ENCODE measurements at places on chromosomes 7 and 10.
A peak's percentile ranks its signal among the peaks of the same experiment; 100 is the strongest.

- no peak for DNase-seq
These were observed 2.0 kb upstream of the RBAK start for GRCh38 chr7:5043661-5044060.

DNA sequence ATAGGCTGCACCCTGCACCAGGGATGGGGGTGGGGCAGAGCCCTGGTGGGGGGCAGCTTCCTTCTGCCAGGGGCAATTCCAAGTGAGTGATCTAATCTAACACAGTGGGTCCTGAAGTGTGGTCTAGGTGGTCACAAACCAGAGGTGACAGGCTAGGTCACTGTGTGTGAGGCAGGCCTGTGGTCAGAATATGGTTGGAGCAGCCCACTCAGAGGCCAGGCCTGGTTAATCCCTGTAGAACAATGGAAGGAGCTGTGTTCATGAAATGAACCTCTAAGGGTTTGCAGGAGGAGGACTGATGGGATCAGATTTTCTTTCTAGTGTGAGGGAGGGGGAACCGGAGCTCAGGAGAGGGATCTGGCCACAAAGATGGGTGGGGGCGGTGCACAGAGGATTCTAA lies 10.0 kb upstream of the TSPAN14 start:
- no peak for DNase-seq

DNA sequence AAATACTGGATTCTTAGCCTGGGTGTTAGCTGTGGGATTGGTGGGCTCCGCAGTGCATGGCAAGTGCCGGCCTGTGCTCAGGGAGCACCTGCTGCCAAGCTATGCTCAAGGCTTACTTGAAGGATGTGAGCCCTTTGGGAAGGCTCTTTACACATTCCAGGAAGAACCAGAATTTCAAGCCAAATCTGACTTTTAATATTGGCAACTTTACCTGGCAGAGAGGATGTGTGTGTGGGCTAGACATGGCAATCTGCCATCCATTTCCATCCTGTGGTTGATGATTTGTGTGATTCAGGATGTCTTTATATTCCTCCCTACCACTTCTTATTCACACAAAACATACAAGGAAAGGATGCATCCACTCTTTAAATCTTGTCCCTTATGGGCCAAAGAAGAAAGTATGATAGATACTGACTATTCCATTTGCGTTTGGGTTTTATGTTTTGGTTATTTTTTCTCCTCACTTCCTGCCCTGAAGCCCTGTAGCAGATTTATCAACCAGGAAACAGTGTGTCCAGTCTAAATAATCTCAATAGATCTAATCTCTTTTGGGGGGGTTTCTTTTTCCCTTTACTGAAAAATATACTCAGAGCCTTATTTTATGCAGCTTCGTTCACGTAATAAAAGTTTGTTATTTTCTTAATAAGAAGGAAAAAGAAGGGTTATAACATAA lies 247.1 kb downstream of the COBL start:
- no peak for DNase-seq

GRCh38 chr7:159014297-159015062 lies 130.2 kb downstream of the VIPR2 start:
- DNase-seq = no peak

DNA sequence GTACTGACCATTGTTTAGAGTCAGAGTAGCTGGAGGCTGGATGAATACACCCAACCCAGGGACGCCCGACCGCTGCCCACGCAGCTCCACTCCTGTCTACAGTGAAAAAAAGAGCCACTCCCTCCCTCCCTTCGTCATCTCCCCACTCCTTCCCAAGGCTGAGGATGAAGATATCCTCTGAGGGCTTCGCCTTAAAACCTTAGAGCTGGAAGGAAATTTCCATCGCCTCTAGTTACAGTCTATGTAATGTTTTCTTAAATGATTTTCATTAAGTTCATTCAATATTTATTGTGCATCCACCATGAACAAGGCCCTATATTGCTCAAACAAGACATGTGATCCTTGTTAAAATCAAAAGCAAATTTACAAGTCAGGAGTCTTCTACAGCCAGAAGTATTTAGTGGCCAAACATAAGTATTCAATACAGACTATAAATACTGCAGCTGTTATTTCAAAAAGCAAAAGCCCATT lies 11.3 kb upstream of the SLIT1 start:
- DNase-seq = no peak

- DNase-seq = no peak
These were observed 73.7 kb upstream of the BAIAP2L1 start for GRCh38 chr7:98474558-98474957.

DNA sequence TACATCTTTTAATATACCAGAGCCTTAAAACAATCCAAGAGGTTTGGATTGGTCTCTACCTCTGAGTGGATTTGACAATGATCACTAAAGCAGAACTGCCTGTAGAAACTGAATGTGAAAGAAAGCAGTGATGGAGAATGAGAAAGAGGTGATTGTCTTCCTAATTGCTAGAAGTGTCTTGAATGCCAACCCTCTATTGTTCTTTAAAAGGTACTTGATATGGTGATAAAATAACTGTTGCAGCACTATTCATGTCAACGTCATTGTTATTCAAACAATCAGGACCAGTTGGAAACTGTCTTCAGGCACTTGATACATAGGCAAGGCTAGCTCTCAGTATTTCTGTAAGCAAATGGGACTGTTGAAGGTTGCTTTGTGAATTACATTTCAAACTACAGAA lies 47.9 kb upstream of the ITPRID1 start:
- DNase-seq = no peak

- no peak for DNase-seq
These were observed 81.0 kb downstream of the HGF start for GRCh38 chr7:81688622-81689411.

GRCh38 chr7:141522657-141523342 lies 28.4 kb upstream of the AGK start:
- no peak for DNase-seq

DNA sequence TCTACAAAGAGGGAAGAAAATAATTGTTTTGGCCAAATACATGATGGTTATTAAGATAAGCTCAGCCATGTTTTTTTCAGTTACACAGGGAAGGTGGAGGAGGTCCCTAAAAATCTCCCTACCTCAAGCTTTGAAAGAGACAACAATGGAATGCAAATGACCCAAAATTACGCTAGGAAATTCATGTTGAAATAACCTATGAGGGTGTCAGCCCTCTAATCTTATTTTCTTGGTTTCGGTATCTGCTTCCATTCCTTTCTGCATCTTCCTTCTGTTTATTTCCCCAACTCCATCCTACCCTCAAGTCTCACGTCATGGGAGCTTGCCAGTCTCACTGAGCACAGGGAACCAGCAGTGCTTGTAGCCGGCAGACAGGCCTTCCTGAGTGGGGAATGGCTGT lies 40.6 kb upstream of the SMNDC1 start:
- no peak for DNase-seq

DNA sequence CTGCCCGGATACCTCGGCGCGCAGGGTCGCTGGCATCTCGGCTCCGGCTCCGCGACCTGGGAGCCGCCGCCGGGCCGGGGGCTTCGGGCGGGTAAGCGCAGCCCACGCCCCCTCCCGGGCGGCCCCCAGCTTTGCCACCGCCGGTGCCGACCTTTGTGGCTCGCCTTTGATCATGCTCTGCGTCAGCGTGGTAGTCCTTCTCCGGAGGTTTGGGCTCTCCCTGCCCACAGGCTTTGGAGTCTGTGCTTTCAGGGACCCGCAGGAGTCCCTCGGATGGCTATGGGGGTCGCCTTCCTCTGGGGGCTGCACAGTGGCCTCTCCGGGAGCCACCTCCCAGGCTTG lies 7.3 kb downstream of the ATP6V1F start:
- DNase-seq = peak; percentile 24

DNA sequence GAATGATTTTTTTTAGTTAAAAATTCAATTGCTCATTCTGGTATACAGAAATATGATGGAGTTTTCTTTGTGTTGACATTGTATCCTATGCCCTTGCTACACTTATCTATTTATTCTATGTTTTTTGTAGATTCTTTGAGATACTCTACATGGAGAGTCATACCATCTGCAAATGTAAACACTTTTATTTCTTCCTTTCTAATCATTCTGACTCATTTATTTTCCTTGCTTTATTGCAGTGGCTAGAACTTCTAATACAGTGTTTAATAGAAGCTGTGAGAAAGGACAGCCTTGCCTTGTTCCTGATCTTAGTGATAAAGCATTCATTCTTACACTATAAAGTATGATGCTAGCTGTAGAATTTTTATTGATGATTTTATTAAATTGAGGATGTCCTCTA lies 9.9 kb upstream of the IGFBP3 start:
- no peak for DNase-seq

DNA sequence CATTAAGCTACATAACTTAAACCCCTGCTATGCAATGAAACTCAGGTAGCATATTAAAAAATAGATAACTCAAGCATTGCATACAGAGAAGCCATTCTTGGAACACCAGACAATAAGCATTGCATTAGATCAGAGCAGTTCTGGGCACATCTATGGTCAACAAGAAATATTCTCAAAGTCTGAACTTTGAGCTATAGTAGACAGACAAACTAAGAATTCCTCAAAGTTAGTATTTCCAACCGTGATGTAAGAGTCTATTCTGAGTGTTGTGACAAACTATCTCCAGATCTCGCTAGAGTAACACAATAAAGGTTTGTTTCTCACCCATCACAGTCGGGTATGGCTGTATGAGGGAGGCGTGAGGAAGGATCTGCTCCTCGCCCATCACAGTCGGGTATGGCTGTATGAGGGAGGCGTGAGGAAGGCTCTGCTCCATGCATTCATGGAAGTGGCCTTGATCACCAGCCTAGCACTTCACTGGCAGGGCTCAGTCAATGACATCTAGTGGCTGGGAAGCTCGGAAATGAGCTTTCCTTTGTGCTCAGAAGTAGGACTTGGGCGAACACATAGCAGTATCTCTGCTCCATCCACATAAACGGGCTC lies 61.6 kb upstream of the ANKRD1 start:
- DNase-seq = no peak

DNA sequence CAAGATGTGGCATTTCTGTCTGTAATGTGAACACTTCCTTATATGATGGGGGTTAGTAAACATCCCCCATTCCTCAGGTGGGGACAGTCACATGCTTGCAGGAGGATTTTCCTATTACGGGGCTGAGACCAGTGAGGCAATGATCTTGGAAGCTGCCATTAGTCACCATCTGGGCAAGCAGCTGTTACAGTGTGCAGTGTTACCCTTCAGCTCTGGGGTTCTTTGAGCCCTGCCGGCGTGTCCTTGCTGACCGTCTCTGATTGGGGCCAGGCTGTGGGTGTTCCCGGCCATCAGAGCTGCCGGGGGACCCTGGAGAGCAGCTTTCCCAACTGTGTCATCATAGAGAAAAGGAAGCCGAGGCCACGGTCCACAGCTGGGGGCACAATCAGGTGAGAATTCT lies 126.8 kb upstream of the FAM20C start:
- no peak for DNase-seq

- no peak for DNase-seq
These were observed 35.8 kb upstream of the CDCA7L start for GRCh38 chr7:21981524-21981923.

DNA sequence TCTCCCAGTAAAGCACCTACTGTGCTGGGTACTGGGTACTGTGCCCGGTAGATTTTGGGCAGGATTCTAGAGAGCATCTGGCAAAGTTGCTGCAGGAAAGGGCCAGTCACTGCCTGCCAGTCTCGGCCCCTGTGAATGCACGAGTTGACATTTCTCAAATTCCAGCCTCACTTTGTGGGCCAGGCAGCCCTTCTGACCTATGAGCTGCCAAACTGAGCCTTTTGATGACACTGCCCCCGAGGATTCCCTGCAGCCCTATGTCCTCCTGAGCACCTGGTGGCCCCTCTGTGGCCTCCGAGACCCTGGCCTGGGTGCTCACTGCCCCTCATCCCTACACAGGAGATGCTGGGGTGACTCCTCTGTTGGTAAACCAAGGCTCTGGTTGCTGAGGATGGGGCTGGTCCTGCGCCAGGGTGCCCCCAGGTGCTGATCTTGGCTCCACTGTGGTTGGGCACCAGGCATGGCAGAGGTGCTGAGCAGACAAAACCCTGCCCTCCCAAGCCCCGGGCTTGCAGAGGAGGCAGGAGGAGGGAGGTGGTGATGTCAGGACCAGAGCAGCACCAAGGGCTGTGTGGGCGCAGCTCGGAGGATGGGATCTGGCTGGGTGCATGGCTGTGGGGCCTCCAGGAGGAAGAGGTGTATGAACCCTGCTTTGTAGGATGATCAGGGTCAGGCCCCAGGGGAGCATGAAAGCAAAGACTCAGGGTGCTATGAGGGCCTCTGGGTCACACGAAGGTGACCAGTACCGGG lies 16.2 kb downstream of the LHPP start:
- no peak for DNase-seq

DNA sequence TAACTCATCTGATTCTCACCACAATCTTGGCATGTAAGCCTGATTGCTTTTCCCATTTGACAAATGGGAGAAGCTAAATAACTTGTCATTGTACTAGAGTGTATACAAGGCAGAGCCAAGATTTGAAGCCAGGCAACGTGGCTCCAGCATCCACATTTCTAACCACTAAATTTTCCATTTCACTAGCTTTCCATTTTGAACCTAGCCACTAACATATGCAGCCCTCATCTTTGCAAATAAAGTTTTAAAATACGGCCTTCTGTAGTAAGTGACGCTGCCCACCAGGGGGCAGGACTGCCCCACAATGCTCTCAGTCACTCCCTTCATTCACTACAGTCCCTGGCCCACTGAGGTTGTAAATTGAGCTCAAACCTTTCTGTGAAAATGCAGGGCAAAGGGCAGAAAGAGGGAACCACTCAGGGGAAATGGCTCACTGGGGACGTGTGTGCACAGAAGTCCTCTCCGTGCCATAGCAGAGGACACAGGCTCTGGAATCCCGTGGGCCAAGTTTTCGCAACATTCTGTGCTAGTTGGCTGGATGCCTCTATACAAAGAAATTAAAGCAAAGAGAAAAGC lies 315.7 kb downstream of the TNS3 start:
- DNase-seq = peak; percentile 86

- DNase-seq = no peak
These were observed 73.4 kb downstream of the NRBF2 start for GRCh38 chr10:63206576-63206975.

DNA sequence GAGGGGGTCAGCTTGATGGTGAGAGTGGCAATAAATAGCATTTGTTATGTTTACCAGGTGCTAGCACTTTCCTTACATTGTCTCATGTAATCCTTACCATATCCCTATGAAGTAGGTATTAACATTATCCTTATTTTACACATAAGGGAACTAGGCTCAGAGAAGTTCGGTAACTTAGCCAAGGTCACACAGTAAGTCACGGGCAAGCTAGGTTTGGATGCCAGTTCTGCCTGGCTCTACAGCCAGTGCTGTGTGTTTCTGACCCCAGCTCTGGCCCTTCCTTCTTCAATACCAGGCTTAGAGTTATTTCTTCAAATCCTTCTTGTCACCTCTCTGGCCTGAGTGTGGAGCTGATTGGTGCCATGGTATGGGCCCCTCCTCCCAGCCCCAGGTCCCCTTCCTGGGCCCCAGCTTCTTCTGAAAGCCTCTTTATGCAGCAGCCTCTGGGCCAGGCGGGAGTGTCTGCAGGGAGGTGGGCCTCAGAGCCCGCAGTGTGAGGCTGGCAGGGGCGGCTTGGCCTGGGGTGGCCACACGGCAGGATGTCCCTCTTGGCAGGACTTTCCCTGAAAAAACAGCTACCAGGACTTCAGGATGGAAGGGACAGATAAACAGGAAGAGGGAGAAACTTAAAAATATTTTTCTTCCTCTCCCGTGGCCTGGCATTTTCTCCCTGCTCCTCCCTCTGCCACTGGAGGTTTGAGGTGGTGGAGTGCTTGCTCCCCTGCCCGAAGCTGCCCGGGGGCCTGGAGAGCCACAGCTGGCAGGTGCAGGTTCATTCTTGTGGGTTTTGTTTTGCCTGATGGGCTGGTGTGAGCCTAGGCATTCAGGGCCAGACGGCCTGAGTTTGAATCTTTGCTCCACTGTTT lies 20.6 kb downstream of the PALD1 start:
- no peak for DNase-seq
